ENCODE measurements at places on chromosomes 2 and 18.

DNA sequence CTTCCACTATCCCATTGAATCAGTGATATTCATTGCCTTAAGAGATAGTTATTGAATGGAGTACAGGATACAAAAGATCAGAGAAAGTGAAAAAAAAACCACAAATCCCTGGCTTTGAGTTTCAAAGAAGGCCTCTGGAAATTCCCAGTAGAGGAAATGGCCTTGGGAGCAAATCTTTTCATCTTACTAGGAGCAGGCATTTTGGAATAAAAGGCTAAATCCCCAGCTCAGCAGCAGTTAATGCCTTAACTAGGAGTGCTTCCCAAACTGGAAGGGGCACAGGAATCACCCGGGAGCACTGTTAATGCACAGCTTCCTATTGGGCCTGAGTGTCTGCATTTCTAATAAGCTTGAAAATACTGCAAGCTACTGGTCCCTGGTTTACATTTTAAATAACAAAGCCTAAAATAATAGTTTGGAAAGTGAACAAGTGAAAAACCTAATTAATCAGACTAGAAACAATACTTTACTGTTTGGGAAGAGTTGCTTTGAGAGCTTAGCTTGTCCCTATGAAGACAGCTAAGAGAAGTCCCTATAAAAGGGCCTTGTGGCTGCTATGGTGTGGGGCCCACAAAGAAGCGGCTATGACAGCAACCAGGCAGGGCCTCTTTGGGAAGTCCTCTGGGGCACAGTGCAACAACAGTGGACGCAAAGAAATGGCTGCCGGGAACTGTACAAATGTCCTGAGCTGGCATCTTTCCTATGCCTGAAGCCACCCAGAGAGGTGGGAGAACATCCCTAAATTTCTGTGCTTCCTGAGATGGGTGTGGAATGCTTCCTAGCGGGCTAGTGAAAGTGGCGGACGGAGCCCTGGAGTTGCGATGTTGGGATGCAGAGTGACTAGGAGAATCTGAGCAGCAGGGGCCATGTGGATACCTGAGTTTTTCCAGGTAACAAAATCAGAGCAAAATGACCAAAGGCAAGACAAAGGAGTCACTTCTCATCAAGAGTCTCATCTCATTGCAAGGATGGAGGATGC, 117.1 kb upstream of the KLHL14 start:
- DNase-seq = no peak

DNA sequence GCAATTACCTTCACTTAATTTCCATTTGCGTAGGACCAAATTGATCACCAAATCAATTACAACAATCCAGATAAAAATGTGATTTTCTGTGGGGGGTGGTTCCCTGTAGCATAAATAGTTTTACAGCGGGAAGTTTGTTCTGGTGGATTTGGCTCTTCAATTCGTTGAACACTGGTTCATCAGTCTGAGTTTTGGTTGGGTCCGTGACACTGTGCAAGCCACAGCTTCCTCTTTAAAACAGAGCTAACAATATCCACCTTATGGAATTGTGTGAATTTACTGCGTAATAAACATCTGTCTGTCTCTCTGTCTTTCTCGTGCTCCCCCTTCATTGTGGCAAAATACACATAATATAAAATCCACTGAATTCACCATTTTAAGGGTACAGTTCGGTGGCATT, 310.8 kb downstream of the TGIF1 start:
- DNase-seq = no peak

DNA sequence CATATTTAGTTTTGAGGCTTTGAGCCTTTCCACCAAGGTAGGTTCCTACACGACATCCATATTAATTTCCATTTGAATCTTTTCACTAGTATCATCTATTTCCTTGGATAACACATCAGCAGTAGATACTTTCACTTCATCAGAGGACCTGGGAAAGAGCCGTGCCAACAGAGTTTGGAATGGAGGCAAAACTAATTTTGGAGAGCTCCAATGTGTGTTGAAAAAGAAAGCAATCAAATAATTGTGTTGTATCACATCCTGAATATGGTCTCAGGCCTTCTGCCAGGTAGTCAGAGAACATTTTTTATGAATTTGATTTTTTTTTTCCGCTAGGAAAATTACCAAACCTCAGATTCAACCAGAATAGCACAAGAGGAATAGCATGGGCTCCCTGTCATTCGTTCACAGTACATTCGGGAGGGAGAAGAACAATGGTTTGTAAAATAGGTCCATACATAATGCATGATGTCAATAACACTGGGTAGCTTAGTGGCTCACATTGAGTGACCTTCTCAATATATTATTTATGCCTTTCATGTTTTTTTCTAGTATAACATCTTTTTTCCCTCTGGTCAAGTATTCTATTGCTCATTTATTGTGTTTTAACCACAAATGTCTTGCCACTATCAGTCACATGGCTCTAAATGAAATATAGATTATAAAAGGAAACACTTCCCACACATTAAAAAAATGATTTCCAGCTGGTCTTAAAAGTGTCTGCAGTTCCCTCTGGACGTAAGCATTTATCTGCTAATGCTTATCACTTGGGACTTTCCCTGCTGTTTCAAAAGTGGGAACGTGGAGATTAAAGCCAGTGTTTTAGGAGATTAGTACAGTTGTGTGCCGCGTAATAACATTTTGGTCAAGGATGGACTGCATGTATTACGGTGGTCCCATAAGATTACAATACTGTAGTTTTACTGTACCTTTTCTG, 68.6 kb upstream of the RAPH1 start:
- no peak for DNase-seq

- no peak for DNase-seq
Observed at GRCh38 chr18:57941841-57942489, 102.1 kb upstream of the NEDD4L start.

DNA sequence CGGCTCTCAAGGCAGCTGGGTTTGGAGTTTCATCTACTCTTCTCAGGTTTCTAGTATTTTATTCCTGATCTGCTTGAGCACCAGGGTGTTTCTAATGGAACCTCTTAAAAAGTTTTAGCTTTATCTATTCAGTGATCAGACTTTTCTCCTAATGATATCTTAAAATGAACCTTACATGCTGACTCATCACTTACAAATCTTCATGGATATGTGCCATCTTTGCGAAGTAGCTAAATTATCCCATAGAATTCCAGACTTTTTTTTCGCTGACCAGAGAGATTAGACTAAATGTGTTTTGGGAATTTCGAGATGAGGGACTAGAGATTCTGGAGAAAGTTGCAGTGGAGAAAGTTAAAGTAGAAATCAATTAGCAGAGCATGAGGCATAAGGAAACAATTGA, 401.0 kb downstream of the GRB14 start:
- no peak for DNase-seq

GRCh38 chr2:95016616-95017015, 8.9 kb upstream of the MAL start:
- DNase-seq = no peak

- DNase-seq = peak; percentile 80
Observed at GRCh38 chr2:241224018-241224850, 35.8 kb downstream of the ANO7 start.

- DNase-seq = peak; percentile 17
Observed at GRCh38 chr2:104804148-104804890, 49.6 kb upstream of the POU3F3 start.

- DNase-seq = no peak
Observed at GRCh38 chr2:10267036-10267435, 35.7 kb upstream of the HPCAL1 start.

- DNase-seq = no peak
Observed at GRCh38 chr2:97905294-97905693, 90.5 kb downstream of the TMEM131 start.

GRCh38 chr2:96340493-96341414, 5.2 kb downstream of the NCAPH start:
- DNase-seq = no peak

- DNase-seq = peak; percentile 82
Observed at GRCh38 chr2:237432484-237433092, 18.6 kb upstream of the COL6A3 start.

DNA sequence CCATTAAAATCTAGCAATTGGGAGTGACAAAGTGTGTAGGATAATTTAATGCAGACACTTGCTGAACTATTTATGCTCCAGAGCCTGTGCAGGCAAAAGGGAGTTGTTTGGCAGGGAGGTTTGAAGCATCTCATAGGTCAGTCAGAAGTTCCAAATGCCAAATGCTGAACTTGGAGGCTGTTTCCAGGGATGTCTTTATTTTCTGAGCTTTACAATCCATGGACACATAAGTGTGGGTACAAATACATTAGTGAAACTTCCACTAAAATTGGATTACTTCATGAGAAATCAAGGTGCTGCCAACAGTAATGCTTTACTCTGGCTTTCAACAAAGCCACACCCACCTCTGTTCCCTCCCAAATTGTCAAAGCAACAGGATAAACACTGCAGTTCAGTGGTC, 422.1 kb upstream of the SETBP1 start:
- no peak for DNase-seq

GRCh38 chr2:103402944-103403343, 641.1 kb downstream of the TMEM182 start:
- no peak for DNase-seq

DNA sequence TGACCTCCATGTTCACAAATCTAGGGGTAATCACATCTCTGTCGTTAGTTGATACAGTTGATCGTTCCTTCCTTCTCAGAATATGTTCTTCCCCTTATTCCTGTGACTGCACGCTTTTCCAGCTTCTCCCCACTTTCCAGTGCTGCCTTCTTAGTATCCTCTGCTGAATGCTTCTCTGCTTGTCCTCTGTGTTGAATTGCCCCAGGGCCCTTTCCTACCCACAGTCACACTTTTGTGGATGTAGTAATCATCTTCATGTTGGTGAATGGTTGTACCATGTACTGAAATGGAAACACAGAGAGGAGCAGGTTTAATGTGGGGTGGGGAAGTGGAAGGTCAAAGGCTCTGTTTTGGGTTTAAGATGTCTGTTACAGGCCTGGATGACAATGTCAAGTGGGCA, 47.2 kb downstream of the EML6 start:
- DNase-seq = no peak

- DNase-seq = no peak
Observed at GRCh38 chr2:119755906-119756305, 3.8 kb upstream of the PTPN4 start.

- no peak for DNase-seq
Observed at GRCh38 chr2:56444339-56444738, 260.5 kb downstream of the CCDC85A start.

DNA sequence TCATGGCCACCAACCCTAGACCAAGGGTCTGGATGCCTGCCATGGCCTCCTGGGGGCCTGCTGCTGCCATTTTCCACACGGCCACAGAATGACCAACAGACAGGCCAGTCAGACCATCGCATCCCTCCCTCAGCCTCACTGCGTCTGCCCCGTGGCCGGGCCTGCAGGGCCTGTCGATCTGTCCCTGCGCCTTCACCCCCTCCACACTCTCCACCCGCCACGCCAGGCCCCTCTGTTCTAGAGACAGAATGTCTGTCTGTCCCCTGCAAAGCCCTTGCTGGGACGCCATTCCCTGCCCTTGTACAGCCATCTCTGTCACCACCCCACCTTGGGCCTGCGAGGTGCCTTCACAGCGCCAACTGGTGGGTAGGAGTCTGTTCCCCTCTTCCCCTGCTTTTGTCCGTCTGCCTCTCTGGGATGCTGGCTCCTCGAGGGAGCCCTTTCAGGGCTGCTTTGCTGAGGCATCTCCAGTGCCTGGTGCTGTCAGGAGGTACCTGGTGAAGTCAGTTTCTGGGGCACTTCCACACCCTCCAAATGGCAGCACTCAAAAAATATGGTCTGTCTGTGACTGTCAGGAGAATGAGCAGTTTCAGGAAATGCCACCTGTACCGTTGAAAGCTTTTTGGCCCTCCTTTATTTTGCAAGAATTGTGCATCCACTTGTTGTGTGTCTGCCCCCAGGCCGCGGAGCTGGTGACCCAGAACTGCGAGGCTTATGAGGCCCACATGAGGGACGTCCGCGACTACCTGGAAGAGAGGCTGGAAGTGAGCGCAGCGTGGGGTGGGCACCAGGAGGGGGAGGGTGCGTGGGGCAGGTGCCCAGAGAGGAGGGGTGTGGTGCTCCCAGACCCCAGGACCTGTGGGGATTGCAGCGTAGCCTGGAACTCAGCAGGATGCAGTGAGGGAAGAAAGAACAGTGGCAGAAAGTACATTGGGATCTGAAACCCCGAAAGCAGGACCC, 6.7 kb upstream of the ESPNL start:
- DNase-seq = peak; percentile 6

DNA sequence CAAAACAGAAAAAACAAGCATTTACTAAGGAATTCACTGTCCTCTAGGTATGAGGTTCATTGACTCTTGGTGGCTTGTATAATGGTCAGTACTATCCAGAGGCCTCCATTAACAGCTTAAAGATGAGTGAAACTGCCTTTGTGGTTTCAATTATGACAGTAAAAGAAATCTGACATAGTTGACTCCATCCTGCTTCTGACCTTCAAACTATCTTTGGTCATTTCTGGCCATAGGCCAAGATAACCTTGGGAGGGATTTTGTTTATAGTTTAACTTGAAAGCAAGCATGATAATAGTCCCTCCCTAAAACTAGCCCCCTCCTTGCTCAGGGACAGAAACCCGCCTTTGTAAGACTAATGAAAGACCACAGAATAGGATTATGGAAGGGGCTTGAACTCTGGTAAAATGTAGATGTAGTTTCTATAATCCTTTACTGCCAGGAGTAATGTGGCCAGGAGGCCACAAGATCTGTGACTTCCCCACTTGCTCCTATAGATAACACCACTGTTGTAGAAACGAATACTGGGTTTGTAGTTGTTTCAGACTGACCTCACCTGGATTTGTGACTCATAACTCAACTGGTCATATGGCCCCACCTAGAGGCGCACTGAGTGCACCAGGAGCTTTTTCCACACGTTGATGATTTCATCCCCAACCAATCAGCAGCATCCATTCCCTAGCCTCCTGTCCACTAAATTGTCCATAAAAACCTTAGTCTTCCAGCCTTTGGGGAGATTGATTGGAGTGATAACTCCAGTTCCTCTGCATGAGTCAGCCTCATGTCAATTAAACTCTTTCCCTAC, 8.6 kb upstream of the PLEKHM3 start:
- DNase-seq = no peak

DNA sequence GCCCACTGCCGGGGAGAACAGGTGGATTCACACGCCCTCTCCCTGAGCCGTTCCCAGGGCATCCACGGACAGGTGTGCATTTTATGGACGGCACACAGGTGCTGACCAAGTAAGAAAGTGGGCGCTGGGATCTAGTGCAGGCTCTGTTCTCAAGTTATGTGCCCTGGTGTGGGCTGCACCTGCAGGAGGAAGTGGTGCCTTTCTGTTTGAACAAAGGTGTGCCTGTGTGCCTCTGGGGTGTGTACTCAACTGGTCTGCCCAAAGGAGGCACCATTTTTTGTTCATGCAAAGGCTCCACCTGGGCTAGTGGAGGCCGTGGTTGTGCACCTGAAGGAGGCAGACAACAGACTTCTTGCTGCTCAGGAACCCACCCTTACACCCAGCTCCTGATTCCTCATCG, 88.2 kb upstream of the HK2 start:
- DNase-seq = no peak

GRCh38 chr2:205650931-205651330, 31.4 kb upstream of the NRP2 start:
- DNase-seq = no peak

- no peak for DNase-seq
Observed at GRCh38 chr2:39845460-39846146, 66.5 kb upstream of the THUMPD2 start.

Measured in AG20443 (cell line).